Stimulated activated CD4-positive, alpha-beta T cell treated with anti-CD3 and anti-CD28 coated beads, Interleukin-1b, Interleukin-23, amount 100 ng/mL, for 1 hour (primary cell): ENCODE measurements at places on chromosomes 4 and X.

DNA sequence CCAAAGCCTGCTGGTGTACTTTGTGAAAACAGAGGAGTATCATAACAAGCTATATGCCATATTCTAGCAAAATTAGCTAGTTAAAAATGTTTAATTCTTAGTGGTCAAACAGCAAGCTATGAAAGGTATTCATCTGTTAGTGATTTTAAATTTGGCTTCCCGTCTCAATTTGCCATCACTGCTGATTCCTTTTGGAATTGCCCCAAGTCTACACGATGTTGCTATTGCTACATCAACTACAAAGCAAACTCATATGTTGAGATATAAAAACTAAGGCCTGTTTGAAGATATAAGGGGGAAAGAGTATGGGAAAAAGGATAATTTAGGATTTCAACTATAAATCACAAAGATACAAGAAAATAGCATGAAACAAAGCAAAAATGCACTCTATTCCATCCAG is 146.1 kb downstream of the COL25A1 start:
- DNase-seq = no peak

DNA sequence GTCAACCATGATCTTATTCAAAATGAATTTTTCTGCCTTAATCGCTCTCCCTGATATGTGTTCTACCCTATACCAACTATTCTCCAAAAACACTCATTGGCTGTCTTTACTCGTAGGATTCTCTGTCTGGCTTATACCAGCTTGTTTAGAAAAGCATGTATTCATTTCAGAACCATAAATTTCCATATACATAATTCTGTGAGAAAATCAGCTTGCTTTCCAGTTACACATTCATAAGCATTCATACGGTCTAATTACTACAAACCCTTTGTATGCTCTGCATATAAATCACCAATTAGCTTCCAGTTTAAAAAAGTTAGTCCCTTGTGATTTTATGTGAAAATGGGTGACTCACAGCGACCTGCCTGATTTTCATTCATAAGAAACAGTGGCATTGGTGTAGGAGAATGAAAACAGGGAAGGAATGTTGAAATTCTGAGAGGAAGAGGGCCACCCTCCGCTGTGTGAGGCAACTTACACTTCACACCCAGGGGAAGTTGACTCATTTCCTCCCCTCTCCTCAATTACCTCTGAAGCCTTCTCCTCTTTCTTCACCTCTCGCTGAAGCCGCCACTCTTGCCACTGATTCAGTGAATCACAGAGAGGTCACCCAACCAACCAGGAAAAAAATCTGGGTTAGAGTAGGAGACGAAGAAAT is 63.3 kb downstream of the MEPE start:
- DNase-seq = no peak

DNA sequence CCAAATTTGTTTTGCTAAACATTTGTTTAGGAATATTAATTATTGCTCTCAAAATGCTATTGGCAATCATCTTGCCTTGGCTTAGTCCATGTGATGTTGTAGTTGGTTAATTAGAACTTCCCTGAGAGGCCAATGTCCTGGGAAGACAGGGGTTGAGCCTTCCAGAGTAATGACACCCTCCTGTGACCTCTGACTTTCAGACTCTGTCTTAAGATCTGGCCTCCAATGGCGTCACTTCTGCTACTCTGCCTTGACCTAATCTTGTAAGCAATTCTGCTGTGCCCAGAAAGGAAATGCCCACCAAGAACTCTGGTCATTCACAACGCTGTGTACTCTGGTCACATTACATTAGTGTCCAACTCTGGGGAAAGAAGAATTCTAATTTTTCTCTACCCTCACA is 111.9 kb downstream of the SH3RF1 start:
- no peak for DNase-seq

DNA sequence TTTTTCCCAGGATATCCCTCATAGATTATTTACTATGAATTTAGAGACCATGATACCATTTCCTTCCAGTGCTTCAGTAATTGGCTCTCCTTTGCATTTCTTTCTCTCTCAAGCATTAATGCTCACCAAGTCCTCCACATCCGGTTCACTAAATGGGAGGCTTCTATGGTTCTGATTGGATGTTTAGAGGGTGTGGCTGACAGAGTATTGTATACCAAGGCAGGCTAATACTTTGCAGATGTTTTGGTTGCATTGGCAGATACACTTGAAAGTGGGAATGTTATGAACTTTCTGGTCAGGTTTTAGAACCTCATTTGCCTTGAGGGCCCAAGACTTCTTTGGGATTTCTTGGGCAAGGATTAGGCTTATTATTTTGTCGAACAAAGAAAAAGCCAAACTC is 24.2 kb downstream of the CBLL2 start:
- no peak for DNase-seq

DNA sequence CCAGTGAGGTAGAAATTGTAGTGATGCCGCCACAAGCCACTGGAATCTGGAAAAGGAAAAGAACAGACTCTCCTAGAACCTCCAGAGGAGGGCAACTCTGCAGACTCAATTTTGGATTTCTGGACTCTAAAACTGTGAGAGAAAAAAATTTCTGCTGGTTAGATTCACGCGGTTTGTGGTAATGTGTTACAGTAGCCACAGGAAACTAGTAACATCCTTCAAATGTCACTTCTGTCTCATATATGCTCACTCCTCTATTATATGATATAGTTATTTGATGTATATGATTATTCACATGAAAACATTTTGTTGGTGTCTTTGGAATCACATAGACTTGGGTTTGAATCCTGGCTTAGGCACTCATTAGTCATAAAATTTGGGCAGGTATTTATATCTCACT is 18.8 kb downstream of the LDOC1 start:
- no peak for DNase-seq

DNA sequence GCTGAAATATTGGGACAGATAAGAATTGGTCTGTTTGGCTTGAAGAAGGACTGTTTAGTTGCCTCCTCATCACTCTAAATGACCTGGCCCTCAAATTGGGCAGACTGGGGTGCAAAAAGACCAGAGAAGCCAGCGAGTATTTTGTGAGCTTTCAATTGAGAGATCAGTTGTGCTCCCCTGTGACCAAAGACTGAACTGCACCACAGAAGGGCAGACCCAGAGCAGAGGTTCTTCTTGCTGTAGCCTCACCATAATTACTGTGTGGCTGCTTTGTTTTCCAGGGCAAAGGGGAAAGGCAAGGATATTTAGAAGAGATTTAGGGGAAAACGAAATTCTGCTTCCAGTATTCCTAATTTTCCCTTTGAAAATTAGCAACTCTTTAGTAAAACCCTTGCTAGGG is 104.0 kb upstream of the MBNL3 start:
- DNase-seq = no peak

DNA sequence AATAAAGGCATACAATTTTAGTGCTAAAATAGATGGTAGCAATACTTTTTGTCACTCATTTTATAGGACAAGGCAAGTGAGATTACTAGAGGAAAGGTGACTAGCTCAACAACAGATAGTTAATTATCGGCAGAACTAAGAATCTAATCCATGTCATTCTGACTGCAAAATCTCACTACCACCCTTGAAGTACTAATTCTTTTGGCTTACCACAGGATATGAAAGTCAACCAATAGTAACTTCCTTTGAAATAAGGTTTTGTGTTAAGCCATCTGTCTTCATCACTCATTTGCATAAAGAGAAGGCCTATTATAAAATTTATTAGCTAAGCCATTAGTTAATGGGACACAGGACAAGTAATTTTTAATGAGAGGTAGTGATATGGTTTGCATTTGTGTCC is 25.3 kb upstream of the ZMAT1 start:
- DNase-seq = no peak

- no peak for DNase-seq
These were observed 88.4 kb downstream of the WDFY3 start for GRCh38 chr4:84878090-84878489.

DNA sequence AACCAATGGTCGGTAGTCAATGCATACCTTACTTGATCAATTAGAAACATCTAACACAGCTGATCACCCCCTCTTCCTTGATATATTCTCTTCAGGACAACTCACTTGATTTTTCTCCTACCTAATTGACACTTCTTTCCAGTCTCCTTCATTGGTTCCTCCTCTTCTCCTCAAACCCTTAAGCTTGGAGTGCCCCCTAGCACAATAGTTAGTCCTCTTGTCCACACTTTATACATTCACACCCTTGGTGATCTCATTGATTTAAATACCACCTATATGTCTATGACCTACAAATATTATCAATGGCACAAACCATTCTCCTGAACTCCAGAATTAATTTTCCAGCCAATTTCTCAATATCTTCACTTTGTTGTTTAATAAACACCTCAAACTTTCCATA is 724.0 kb downstream of the ADGRL3 start:
- no peak for DNase-seq

- DNase-seq = no peak
These were observed 6.1 kb downstream of the DSPP start for GRCh38 chr4:87614292-87614890.

- DNase-seq = no peak
These were observed 1390.2 kb downstream of the C4orf33 start for GRCh38 chr4:130486186-130486585.

DNA sequence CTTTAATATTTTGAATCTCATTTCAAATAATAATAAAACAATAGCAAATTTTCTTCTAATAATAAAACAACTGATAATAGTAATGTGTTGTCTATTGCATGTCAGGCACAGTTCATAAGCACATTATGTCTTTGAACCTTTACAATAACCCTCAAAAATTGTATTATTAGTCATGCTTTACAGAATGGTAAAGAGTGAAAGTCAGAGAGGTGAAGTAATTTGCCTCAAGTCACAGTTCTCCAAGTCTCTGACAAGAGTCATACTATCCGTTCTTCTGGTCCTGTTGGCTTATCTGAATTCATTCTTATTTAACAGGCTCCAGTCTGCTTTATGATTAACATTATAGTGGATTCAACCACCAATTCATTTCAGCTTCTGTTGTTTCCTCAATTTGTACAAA is 313.0 kb downstream of the AFF2 start:
- no peak for DNase-seq

- no peak for DNase-seq
These were observed 94.1 kb upstream of the WDR17 start for GRCh38 chr4:175971388-175972179.

DNA sequence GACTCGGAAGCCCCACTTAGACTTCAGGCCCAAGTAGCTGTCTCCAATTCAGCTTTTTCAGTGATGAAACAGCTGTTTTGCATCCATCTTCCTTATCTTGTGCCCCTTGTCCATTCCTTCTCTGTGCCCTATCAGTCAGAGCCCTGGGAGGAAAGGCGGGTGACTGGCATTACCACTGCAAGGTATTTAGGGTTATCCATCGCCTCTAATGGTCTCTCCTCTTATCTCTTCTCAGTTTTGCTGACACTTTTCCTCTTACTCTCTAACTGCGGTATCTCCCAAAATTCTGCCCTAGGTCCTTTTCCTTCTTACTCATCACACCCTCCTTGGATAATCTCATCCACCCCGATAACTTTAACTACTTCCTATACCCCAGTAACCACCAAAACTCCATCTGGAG is 13.7 kb downstream of the GAB3 start:
- no peak for DNase-seq

- no peak for DNase-seq
These were observed 11.9 kb upstream of the ADD1 start for GRCh38 chr4:2831611-2832308.

GRCh38 chrX:53323196-53323595 is 41.8 kb upstream of the IQSEC2 start:
- DNase-seq = no peak

GRCh38 chrX:147550217-147550616 is 361.5 kb upstream of the FMR1 start:
- no peak for DNase-seq

DNA sequence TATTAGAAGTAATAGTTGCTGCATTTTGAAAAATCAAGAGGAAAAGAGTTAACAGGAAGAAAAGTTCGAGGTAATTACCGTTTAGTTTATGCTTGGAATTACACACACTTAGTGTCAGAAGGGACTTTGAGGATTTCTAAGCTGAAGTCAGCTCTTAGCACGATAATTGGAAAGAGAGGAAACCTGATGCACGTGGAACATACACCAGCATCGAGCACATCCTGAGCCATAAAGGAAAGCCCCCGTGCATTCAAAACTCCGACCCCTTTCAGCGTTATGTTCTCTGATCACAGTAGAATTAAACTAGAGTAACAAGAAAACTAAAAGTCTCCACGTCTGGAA is 400 bp upstream of the PAQR3 start:
- no peak for DNase-seq

- DNase-seq = no peak
These were observed 102.9 kb downstream of the COX18 start for GRCh38 chr4:72966652-72967051.

- no peak for DNase-seq
These were observed 218.2 kb downstream of the BANK1 start for GRCh38 chr4:102008711-102009110.

DNA sequence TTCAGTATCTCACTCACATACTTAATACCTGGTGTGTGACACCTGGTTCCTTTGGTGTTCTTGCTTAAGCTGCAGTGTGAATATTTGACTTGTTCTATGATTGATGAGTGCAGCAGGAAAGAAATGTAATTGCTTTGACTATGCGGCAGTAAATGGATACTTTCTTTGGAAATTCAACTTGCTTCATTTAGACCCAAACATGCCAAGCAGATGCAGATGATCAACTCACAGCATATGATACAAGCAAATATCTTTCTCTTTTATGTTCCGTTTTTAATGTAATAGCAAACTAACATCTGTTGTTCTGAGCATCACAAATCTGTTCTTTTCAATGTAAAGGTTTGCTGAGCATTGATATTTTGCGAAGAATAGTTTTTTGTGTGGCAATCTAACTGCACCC is 549.5 kb downstream of the C4orf33 start:
- DNase-seq = no peak

DNA sequence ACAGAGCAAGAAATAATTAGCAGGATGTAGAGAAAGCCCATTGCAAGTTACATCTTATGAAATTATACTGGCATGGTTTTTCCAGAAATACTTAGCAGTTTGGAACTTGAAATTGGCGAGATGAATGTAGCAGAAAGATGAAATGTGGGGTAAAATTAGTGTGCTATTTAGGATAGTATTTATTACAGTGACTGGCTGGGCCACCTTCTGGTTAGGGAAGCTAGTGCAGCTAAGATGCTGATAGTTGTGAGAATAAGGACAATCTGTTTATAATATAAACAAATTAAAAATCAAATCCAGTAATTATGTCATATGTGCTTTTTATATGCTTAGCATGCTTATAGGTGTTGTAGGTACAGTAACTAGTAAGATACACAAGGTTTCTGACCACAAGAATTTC is 74.8 kb downstream of the IL15 start:
- DNase-seq = no peak

- no peak for DNase-seq
These were observed 179.6 kb upstream of the RBPJ start for GRCh38 chr4:26141051-26141721.

DNA sequence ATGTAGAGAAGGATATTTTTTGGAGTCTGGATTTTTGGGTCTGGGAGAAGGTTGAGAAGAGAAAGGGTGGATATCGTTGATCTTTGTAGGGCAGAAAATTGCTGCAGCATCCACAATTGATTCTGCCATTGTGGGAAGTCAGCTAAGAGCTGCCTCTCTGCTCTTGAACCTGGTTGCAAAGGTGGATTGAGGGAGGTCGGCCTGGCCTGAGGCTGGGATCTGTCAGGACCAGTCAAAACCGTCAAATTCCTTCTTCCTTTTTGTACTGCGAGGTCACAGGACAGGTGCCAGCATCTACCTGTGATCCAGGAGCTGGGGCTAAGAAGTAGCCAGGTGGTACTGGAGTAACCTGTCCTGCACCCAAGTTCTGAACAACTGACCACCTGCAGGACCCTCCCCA is 93.7 kb downstream of the SHOX start:
- DNase-seq = no peak

GRCh38 chr4:76199664-76200211 is 13.9 kb downstream of the SCARB2 start:
- DNase-seq = no peak

- DNase-seq = no peak
These were observed 217.0 kb downstream of the BMPR1B start for GRCh38 chr4:94974773-94975172.
